ENCODE measurements at places on chromosomes 6 and 20.

GRCh38 chr6:109170333-109170732 is 75.0 kb downstream of the CEP57L1 start:
- no peak for DNase-seq

DNA sequence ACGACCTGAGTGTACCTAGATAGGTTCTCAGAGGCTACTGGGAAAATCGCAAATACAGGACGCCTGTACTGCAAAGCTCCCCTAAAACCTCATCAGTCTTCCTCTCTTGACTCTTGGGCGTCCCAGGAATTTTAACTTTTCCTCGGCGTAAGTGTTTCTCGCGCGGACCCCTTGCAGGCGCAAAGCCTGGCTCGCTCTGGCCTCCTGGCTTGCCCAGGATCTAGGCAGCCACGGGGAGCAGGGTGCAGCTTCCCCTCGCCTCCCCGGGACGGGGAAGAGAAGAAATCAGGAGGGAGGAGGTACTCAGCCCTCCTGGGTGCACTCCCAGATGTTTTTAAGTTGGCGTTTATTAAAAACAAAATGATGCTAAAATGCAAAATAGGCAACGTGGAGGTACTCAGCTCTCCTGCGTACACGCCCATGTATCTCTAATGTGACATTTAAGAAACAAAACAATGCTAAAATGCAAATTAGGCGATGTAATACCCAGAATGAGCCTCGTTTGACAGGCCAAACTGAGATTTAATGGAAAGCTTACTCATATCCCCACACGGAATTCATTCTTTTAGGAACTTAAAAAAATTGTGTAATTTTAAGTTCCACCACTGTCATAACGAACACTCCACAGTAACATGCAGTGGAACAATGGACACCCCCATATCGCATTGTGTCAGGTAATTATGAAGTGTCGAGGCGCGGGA is 1.6 kb upstream of the SOBP start:
- DNase-seq = no peak

GRCh38 chr6:134061440-134061839 is 9.0 kb upstream of the SLC2A12 start:
- no peak for DNase-seq

DNA sequence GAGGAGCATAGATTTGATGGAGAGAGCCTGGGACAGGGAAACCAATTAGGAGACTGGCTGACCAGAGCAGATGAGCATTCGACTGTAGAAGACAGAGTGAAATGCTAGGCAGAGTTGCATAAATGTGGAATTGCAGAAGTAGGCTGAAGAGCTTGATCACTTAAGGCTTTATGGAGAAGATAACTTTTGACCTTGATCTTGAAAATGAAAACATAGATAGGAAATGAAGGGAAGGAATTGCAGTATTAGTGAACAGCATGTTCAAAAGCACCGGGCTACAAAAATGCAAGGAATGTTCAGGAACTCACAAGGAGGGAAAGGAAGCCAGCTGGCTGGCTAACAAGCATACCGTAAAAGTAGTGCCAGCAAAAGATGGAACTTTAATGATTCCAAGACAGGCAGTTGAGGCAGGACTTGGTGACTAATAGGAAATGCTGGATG is 20.5 kb upstream of the LTV1 start:
- DNase-seq = no peak

- DNase-seq = no peak
Measured at GRCh38 chr6:120383681-120384080, 950.6 kb downstream of the TBC1D32 start.

DNA sequence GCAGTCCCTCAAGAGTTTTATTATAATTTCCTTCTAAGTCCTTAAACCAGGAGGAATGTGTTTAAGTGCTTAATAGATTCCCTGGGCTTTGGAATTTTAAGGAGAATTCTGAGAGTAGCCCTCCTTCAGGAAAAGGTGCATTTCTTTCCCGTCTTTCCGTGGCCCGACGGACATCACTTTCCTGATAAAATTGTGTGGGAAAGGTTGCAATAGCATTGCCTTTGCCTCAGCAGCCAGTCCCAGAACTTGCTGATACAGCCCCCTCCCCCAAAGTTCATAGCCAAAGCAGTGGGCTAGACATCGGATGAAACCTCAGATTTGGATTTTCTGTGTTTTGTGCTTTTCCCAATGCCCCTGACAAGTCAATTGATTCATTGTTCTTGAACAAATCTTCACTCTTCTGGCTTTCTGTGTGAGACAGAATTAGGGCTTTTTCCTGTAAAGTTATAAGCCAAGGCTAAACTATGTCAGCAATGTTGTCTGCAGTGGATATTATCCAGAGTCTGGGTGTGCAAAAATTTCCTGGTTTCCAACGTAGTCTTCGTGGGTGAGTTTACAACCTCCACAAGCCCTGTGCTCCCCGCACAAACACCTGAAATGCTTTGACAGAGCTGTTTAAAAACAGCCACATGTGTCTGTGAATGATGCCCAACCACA is 1.1 kb upstream of the SMOC2 start:
- DNase-seq = no peak

GRCh38 chr6:25655723-25656122 is 3.7 kb downstream of the SCGN start:
- no peak for DNase-seq

GRCh38 chr6:107682721-107683120 is 141.4 kb downstream of the SCML4 start:
- DNase-seq = no peak

DNA sequence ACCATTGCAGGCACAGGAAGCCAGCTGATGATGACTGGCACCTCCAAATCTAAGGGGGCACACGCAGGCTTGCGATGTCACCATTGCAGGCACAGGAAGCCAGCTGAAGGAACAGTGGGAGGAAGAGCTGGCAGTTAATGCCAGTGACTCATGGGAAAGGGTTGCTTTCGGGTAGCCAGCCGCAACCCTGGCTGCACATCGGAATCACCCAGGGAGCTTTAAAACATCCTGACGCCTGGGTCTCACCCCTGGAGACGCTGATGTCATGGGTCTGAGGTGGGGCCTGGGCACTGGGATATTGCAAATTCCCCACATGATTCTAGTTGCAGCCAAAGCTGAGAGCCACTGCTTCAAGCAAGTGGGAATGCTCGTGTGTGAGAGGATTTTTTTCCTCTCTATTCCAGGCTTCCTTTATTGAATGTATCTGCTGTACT is 16.1 kb upstream of the CCN6 start:
- no peak for DNase-seq

GRCh38 chr20:61295249-61295648 is 43.2 kb downstream of the CDH4 start:
- no peak for DNase-seq

GRCh38 chr6:73263570-73263909 is 544 bp upstream of the KHDC1 start:
- no peak for DNase-seq

DNA sequence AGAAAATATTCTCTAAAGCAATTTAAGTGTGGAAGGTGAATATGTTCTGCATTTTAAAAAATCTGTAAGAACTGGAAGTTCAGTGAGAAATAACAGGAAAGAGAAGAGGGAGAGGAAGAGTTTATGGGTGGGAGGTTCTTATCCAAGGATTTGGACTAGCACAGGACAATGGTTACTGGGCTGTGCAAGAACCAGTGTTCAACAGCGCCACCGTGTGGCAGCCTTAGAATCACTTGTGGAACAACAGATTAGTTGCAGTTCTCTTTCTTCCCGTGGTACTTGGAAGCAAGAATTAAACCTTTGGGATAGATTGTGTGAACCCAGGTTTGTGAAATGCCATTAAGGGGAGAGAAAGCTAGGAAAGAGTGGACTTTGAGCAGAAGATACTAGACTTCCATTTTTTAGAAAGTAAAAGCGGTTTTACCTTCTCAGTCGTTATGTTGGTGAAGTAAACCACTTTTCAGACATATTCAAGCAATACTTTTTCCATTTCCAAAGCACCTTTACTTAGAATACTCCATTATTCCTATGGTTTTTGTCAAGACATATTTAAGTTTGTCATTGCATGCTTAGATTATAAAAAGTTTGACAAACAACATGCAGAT is 436.7 kb downstream of the RNF144B start:
- DNase-seq = no peak

GRCh38 chr20:57027777-57028176 is 238.7 kb downstream of the BMP7 start:
- no peak for DNase-seq

GRCh38 chr6:105522626-105523322 is 119.9 kb upstream of the PREP start:
- no peak for DNase-seq

DNA sequence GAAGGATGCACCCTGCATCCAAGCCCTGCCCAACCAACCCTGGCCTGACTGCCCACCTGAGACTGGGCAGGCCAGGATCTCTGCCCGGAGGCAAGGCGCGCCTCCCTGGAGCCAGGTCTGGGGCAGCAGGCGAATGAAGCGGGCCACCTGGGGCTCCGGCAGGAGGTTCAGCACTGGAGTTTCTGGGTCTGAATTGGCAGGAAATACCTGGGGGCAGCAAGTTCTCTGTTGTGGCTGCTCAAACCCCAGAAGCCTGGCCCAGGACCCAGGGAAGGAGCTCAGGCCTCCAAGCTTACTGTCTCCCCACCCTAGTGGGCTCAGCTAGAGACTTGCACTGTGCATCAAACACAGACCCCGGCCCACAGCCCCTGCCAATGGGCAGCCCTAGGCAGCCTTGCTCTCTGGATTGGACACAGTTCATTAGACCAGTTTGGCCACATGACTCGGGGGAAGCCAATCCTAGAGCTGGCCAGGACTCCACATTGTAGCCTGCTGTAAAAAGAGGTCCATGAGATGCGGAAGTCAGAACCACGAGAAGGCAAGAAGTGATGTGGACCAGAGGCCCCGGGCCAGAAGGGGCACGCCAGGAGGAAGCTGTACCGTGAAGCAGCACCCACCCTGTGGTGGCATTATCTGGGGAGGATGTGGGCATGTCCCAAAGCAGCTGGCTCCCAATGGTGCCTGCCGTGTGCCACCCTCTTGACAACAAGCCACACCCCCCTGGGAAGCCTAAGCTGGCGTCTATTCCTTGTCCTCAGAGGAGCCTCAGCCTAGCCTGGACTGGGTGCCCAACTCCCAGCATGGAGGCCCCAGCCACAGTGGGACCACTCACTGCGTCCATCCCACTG is 3.1 kb downstream of the CPXM1 start:
- no peak for DNase-seq
